Kidney epithelial cell (primary cell): ENCODE measurements at places on chromosomes 4 and X. TPM values are rescaled to one million over a fixed set of nuclear protein-coding genes. Genes with fewer than 3 reads are reported as not detected.

The FAM9B gene
- total RNA-seq: not detected in 2 replicates

The RAP2C gene
- 25.8 and 28.0 TPM in 2 replicates for total RNA-seq

The OTUD5 gene
- 51.7 and 56.0 TPM in 2 replicates for total RNA-seq

The FAT4 gene
- total RNA-seq: 2.9 and 3.0 TPM in 2 replicates

DNA sequence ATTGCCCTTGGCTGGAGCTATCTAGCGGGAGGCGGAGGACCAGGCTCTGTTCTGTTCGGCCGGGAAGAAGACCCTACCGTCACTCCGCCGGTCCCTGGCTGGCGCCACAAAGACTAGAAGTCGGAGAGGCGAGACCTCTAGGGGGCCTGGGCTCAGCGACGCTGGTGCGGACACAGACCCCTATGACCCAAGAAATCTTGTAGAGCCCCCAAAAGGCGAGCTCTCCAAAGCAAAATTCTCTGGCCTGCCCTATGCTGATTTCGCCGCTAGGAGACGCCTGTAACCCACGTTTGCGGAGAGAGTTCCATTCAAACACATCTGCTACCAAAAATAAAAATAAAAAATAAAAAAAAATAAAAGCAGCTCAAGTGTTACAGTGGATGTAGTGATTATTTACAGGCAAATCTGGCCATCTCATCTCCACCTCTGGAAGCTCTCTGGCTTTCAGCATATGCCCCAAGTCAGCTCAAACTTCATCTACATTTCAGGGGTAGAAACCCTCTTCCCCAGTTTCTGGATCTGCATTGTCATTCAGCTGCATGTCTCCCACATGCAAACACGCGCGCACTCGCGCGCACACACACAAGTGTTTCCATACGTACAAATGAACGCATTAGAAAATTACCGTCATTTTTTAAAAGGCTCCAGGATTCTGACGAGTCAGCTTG, 2.4 kb upstream of the PCDH10 start:
- no peak for DNase-seq

DNA sequence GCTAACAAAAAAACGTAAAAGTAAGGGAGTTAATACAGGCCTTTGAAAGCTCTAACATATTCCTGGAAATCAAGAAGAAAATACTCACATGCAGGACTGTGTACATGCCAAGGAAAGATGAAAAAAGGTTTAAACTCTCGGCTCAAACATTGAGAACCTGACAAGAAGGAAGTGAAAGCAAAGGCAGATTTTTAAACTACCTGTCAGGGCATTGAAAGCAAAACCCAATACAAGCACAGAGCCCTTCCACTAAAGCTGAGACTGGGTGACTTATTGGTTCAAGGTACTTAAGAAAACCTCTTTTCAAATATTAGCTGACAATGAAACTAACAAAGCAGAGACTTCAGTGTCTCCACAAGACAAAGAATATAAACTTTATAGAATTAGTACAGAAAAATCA, 313.0 kb upstream of the GRID2 start:
- DNase-seq: no peak

DNA sequence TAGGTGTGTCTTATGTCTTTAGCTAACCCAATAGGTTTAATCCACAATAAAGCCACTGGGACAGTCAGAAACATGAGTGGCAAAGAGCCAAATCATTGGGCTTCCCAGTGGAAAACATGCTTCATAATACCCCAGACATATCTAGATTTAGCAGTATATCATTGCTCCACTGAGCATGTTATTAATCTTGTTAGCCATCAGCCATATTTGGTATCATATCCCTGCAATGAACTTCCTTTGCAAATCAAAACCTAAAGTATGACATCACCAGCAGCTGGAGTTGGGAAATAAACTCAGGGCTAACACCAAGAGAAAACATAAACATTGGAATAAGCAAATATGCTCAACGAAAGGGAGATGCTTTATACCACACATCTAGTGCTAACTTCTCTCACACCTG, 280.8 kb upstream of the NOCT start:
- peak; percentile 21 for DNase-seq

DNA sequence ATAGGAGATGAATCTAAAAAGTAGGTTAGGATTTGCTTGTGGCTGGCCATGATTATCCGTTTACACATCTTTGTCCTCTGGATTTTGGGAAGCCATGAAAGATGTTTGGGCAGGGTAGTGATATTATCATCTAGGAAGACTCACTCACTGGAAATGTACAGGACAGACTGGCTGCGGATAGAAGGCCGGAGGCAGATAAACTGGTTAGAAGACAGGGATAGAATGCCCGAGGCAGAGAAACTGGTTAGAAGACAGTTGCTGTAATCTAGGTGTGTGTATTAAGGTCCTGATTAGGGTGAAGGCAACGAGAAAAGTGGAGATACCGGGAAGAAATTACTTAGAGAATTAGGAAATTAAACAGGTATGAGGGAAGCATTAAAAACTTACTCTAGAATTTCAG, 68.8 kb downstream of the SPRY1 start:
- no peak for DNase-seq

DNA sequence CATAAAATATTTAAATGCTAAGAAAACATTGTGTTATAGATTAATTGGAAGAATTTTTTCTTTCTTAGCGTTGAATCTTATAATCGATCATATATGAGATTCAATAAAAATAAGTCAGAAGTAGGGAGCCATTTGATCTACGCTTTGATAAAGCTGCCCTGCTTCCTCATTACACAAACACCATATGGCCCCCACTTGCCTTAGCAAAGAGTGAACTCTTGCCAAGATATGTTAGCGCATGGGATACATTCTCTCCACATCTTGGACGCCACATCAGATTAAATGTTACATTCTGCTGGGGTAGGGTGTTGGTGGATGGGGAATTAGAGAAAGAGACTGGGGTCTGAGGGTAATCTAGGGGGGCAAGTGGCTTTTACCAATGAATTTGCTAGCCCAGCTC, 207.7 kb upstream of the MID1 start:
- no peak for DNase-seq

DNA sequence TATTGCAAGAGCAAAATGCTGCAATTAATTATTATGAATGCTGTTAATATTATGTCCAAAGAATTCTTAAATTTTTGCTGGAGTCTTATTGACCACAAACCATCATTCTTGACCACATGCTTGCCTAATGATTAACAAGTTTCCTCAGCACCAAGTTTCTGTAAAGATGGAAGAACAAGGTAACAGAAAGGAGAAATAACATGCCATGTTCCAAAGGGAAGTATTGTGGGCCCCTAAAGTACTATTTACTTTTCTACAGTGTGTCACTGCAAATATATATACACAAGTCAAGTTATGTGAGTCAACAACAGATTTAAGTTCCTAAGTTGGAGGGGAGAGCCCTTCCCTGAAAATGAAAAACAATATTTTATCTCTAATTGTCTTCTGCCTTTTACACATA, 20.6 kb downstream of the FAM47E start:
- DNase-seq: no peak

DNA sequence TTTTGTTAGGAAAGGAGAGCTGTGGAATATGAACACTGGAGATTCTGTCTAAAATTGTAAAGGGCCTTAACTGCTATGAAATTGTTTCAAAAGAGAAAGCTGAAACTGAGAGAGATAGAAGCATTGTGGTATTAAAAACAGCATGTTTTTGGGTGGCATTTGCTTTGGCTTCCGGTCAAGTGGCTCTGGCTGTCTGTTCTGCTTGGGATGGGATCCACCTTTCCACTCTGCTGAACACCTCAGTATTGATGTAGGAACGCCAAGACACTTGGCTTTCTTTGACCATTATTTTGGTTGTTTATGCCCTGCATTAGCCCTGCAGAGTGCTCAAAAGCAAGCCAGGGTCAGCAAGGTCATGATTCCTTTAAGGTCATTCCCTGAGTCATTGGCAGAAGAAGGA, 199.7 kb downstream of the SLC4A4 start:
- no peak for DNase-seq

DNA sequence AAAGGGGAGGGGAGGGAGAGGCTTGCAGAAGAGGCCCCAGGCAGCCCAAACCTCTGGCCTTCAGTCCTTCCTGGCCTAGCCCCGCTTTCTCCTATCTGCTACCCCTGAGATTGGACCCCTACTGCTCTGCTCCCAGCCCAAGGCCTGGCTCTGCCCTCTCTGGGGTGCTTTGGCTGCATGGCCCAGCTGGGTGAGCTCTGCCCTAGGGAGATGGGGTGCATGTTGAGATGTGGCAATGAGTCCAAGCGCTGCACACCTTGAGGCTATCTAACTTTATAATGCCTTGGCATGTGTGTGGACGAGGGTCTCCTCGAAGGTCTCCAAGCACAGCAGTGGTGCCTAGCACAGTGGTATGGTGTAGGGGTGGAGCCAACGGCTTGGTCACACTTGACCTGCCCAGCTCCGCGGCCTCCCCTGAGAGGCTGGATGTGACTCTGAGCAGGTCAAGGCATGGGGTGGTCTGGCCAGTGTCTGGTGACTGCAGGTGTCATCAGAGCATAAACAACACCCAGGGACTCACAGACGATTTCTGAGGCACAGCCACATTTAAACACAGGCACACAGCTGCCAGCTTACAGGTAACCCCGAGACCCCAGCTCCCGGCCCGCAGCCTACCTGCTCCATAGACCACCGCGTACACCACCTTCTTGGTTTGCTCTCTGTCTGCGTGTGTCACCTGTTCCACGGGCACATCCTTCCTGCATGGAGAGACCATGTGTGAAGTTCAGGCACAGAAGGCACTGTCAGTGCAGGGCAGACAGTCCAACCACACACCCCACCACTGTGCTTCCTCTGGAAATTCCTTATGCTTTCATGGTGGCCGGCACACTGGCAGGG, 36.3 kb downstream of the NAT8L start:
- DNase-seq: no peak

DNA sequence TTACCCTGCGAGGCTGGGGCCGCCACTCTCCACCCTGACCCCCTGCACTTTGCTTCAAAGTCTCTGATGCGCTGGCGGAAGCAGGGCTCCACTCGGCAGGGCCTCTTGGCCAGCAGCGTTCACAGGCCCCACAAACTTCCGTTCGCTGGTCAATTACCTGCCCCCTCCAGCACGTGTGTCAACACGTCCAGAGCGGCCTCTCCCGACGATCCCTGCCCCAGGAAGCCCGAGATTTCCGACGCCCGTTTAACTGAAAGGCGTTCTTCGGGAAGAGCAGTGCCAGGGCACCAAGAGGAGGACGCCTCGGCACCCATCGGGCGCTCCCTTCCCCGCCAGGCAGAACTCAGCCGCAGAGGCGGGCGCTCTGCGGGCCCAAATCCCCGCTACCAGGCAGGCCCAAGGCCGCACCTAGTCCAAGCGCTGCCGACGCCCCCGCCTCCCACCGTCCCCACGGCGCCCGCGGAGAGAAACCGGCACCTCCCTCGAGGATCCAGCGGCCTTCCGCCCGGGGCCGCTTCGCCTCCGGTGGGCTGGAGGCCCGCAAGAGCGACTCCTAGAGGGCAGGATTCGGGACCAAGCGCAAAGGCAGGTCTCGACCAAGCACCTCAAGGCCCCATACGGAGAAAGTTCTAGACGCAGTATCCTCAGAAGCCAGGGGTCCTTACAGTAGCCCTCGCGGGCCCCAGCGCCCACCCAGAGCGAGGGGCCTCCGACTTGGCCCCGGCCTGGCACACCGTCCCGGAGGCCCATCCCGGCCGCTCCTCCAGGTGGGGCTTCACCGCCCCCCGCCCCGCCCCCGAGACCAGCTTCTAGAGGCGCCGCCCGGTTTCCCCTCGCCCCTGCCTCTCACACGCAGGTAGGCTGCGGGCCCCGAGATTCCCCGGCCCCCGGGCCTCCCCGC, 586 bp downstream of the BCAP31 start:
- no peak for DNase-seq
